ENCODE measurements at places on chromosomes 2 and 18. TPM values are rescaled to one million over a fixed set of nuclear protein-coding genes. Genes with fewer than 3 reads are reported as not detected.

Gene TEKT4
- total RNA-seq: not detected

Gene RNF144A
- total RNA-seq: 87.0 TPM

Gene CROCC2
- not detected for total RNA-seq

Gene MC4R
- not detected for total RNA-seq

Gene HOXD9
- not detected for total RNA-seq

Gene LRRTM1
- total RNA-seq: not detected

Gene CD8B2
- 3.6 TPM for total RNA-seq

Gene MAP2
- not detected for total RNA-seq

Gene FBXO48
- 2.6 TPM for total RNA-seq

Gene RUFY4
- 0.55 TPM for total RNA-seq

Gene CRYGD
- not detected for total RNA-seq
